Lung microvascular endothelial cell (primary cell): ENCODE measurements at places on chromosomes 16 and 17. TPM values are rescaled to one million over a fixed set of nuclear protein-coding genes. Genes with fewer than 3 reads are reported as not detected.

FBXL20 gene
- 7.0 and 10.1 TPM in 2 replicates for total RNA-seq

CCDC40 gene
- total RNA-seq: 0.87 and 4.0 TPM in 2 replicates

GRCh38 chr17:72222661-72223380, 102.0 kb downstream of the SOX9 start:
- no peak for DNase-seq

- no peak for DNase-seq
Observed at GRCh38 chr17:51997723-51998122, 160.8 kb downstream of the CA10 start.

TP53TG3F gene
- not detected in 2 replicates for total RNA-seq

GRCh38 chr17:28228109-28228840, 90.7 kb upstream of the TMEM97 start:
- no peak for DNase-seq

- no peak for DNase-seq
Observed at GRCh38 chr16:12185563-12185962, 209.0 kb downstream of the SNX29 start.

UNC13D gene
- 3.8 and 5.2 TPM in 2 replicates for total RNA-seq

GRCh38 chr16:23711785-23712184, 1.2 kb downstream of the ERN2 start:
- DNase-seq: no peak

DNA sequence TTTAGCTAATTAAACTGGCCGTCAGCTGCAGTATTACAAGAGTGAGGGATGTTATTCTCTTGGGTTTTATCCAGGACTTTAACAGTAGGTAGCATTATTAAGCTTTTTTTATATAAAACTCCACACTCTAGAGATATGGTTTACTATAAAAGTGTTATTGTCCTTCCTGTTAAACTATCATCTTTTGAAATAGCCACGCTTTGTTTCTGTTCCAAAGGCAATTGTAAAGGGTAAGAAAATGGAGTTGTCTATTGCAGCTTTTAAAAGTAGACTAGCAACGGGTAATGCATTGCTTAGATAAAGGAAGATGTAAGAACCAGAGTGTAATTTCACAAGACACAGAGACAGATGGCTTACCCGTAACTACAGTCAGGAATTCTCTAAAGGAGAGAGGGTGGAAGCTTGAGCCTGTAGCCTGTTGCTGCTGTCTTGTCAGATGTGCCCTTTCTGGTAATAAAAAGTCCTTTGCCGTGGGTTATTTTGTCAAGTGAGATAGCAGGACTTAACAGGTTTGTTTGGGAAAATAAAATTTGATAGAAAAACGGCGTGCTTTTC, 56.4 kb downstream of the WWOX start:
- no peak for DNase-seq

DNA sequence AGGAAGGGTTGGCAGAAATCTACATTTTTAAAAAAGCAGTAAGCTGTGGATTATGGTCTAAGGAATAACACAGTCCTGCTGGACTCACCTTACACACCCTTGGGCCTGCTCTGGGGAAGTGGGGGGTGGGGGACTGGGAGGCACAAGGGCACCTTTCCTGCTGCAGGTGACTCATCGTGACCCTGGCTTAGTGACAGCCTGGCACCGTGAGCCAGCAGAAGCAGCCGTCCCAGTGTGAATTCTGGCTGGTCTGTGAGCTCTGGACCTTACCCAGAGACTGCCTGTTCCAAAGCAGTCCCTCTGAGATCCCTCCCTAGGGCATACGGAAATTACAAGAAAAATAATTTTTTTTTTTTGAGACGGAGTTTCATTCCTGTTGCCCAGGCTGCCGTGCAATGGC, 4.2 kb upstream of the CRK start:
- peak; percentile 40 for DNase-seq
